AG04450 (cell line): ENCODE measurements at places on chromosomes 6 and 20. TPM values are rescaled to one million over a fixed set of nuclear protein-coding genes. Genes with fewer than 3 reads are reported as not detected.

- no peak for DNase-seq
These were observed 7.9 kb upstream of the FAM209A start for GRCh38 chr20:56516631-56517030.

GRCh38 chr6:144853603-144854002 is 568.5 kb downstream of the UTRN start:
- DNase-seq: no peak

The PI3 gene
- not detected in 2 replicates for polyA plus RNA-seq

The LST1 gene
- polyA plus RNA-seq: not detected in 2 replicates

The ULBP3 gene
- 13.1 and 16.0 TPM in 2 replicates for polyA plus RNA-seq

DNA sequence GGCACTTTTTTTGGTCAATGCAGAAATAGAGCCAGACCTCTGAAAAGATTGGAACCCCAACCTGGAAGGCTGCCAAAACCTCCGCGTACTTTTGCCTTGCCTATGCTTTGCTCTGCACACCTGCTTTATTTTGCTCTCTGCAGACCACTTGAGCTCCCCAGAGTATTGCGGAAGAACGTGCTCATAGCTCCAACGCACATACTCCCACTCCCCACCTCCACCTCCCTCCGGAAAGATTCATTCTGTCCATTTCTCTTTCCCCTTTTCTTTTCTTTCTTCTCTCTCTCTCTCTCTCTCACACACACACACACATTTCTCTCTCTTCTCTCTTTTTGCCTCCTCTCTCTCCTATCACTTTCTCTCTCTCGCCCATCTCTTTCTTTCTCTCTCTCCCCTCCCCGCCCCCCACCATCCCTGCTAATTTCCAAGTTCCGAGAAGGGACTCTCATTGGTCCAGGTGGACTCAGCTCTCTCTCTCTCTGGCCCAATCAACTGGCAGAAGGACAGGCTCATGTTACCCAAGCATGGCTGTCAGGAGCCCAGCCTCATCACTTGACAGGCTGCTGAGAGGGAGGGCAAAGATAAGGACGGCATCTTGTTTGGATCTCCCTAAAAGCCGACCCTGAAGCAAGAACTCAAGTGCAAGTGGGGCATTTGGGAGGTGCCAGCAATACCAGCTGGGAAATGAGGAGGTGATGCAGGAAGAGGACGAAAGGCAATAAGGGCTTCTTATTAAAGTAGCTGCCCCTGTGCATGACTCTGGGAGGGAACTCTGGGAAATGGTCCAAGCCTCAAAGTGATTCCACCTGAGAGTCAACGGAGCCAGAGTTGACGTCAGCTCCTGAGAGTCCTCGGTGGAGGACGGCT is 246.1 kb downstream of the LY86 start:
- DNase-seq: no peak

DNA sequence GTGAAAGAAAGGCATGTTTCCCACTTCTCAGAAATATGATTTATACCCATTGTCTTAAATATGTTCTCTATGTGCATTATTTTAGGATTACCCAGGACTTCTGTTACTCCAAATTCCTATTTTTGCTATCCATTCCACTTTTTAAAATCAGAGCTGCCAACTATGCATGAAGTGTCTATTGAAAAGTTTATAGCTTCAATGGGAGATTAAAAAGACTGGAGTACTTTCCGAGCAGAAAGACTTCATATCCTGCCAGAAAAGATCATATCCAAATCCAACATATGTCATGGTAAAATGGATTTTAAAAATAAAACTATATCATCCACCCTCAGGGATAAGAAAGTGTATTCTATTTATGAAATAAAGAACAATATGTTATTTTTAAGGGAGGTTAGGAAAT is 212.7 kb downstream of the COL12A1 start:
- no peak for DNase-seq

The SLC22A1 gene
- 0.10 and 0.36 TPM in 2 replicates for polyA plus RNA-seq

GRCh38 chr6:143821359-143821758 is 21.8 kb upstream of the LTV1 start:
- no peak for DNase-seq
